MCF 10A (cell line): ENCODE measurements at places on chromosomes 7 and 10.

DNA sequence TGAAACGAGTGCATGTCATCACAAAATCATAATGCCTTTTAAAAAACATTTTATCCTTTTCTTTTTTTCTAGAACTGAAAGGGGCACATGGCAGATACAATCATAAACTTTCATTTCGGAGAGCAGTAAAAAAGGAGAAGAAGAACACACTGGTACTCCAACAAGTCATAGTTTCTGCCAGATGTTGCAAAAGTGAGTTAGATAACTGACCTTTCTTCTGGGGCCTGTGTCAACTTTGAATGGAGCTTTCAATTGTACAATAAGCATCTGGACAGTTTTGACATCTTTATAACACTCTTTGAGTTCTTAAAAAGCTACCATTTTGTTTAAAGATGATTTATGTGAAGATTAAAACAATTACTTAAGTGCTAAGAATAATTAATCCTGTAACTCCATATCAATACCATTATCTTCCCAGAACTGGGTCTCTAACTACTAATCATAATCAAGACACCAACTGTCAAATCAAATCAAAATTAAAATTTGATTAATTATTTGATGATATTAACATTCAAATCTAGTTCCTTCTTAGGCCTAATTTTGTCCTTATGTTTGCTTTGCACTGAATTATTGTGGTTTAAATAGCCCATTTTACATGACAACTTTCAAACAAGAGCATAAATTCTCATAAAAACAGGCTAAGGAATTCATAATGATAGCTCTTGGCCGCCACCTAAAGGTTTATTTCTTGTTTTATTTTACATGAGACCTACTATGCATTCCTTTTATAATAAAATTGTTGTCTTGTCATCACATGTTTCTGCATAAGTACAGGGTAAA, 19.5 kb upstream of the ITGB8 start:
- peak; percentile 64 for DNase-seq

GRCh38 chr7:137950263-137950621, 51.6 kb downstream of the CREB3L2 start:
- no peak for DNase-seq

GRCh38 chr7:31493714-31494181, 20.1 kb upstream of the ITPRID1 start:
- no peak for DNase-seq

DNA sequence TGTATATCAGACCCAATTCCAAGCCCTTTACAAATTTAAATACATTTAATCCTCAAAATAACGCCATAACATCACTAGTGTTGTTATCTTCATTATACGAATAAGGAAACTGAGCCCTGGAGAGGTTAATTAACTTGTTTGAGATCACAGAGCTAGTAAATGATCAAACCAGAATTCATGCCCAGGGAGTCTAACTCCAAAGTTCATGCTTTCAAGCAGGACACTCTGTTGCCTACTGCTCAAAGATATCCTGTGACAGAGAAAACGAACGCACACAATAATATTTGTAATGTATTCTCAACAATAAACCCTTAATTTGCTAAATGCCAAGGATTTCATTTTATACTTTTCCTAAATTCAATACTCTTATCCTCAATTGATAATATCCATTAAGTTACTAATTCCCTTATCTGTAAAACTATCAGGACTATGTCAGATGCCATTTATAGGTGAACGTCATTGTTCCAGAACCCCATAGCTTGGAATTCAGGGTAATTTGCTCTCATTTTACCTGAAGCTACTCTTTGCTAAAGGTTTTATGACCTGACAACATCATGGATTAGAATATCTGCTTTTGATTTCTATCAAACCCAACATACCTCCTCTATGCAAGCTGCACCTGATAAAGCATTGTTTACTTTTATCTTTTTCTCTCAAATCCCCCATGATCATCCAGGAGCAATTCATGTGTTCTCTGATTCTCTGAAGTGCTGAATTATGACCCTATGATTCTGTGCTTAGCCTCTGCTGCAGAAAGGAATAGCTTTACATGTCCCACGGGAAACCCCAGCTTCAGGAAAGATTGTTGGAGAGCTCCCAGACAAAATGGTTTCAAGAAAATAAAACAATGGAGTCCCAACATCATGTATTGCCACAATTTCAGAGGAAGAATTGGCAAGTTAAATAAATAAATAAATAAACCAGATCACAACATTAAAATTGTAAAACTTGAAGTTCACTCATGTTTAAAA, 150.2 kb upstream of the CDK1 start:
- no peak for DNase-seq

- DNase-seq: no peak
These were observed 91.6 kb upstream of the KMT2E start for GRCh38 chr7:104922182-104923009.

- peak; percentile 81 for DNase-seq
These were observed 413.5 kb downstream of the NRG3 start for GRCh38 chr10:82288461-82288881.

DNA sequence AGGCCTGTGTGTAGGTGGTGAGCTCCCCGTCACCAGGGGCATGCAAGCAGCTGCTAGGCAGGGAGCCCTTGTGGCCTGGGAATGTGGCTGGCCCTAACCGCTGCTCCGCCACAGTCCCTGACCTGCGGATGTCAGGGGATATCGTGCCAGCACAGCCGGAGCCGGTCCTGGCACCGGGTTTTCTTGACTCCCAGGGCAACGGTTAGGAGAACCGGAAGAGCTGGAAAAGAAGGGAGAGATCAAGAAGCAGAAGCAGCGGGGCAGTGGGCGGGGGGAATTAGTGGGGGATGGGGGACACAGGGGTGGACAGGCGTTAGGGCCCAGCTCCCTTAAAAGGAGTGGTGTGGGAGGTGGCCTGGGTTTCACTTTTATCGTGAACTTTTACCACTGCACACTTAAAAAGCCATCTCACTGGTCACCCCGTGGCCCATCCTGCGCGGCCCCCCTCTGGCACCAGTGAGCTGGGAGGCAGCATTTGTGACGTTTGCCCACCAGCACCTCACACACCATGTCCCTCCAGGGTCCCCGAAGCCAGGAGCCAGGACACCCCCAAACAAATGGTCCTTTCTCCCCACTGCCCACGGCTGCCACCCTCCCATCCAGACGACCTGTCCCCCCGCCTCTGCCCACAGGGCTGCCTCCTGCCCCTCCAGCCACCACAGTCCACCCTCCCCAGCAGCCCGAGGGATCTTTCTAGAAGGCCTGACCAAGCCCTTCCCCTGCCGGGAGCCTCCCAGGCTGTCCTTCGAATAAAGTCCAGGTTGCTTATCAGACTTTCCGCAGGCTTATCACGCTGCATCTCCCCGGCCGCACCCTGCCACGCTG, 1.8 kb upstream of the MICALL2 start:
- DNase-seq: no peak

GRCh38 chr10:63205421-63205820, 72.3 kb downstream of the NRBF2 start:
- no peak for DNase-seq

DNA sequence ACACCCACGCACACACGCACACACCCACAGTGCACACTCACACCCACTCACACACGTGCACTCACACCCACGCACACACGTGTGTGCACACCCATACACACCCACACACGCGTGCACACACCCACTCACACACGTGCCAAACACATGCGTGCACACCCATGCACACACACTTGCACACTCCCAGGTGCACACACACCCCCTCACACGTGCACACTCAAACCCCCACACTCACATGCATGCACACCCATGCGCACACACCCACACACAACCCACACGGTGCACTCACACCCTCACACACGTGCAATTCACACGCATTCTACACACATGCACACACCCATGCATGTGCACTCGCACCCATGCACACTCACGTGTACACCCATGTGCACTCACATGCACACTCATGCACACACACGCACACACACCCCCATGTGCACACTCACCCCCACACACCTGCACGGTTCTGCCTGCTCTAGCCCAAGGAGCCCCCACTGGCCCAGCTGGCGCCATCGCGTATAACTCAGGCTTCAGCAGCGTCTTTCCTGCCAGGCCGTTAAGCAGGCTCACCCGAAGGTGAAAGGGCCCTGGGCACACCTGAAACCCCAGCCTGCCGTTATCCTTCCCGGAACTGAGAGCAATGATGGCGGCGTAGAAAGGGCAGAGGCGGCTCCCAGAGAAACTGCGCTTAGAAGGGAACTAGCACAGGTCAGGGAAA, 63.9 kb upstream of the PDGFA start:
- DNase-seq: no peak

DNA sequence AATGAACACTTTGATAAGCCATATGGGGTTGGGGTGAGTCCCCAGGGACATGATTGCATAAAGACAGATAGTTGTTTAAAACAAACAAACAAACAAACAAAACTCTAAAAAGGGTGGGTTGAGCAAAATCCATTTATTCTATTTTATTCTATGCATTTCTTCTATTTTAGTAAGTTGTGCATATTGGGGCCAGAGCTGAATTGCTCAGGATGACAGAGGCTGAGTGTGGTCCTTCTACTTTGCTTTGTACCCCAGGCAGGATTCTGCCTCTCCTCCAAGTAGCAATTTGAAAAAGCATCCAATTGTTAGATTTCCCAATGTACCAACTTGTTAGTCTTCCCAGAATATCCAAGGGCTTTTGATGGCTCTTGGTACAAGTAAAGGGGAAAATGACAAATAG, 29.2 kb upstream of the XPNPEP1 start:
- no peak for DNase-seq

DNA sequence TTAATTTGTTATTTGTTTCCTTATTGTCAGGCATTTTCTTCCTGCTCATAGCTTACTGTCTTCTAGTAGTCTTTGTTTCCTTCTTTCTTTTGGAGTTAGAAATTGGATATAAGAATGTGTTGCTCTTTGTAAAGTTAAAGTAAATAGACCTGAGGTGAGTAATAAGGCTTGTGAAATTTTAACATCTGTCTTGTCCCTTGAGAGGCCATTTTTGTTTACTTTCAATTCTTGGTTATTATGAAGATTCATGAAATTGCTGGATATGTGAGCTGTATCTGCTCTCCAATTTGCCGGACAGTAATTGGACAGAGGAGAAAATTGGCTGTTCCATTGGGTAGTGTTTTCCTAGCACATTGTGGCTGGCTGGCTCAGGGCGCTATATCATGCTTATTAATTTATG, 260.7 kb downstream of the EXOC4 start:
- peak; percentile 68 for DNase-seq

GRCh38 chr10:103925591-103925990, 7.6 kb upstream of the STN1 start:
- no peak for DNase-seq

- peak; percentile 76 for DNase-seq
These were observed 124.4 kb downstream of the TACC2 start for GRCh38 chr10:122113161-122113944.

DNA sequence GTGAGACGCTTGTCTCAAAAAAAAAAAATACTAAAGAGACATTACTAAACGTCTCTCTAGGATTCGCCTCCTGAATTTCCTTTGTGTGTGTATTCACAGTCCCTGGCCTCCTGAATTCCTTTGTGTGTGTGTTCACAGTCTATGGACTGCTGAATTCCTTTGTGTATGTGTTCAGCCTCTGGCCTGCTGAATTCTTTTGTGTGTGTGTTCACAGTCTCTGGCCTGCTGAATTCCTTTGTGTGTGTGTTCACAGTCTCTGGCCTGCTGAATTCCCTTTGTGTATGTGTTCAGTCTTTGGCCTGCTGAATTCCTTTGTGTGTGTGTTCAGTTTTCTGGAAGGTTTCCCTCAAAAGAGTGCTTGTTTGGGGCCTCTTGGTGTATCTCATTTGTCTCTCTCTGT, 8.2 kb downstream of the BMS1 start:
- no peak for DNase-seq

- DNase-seq: no peak
These were observed 13.5 kb upstream of the TBX20 start for GRCh38 chr7:35267411-35267810.

GRCh38 chr7:42380401-42380800, 143.4 kb upstream of the GLI3 start:
- no peak for DNase-seq

- no peak for DNase-seq
These were observed 5.3 kb downstream of the CAMK2B start for GRCh38 chr7:44320141-44320540.

DNA sequence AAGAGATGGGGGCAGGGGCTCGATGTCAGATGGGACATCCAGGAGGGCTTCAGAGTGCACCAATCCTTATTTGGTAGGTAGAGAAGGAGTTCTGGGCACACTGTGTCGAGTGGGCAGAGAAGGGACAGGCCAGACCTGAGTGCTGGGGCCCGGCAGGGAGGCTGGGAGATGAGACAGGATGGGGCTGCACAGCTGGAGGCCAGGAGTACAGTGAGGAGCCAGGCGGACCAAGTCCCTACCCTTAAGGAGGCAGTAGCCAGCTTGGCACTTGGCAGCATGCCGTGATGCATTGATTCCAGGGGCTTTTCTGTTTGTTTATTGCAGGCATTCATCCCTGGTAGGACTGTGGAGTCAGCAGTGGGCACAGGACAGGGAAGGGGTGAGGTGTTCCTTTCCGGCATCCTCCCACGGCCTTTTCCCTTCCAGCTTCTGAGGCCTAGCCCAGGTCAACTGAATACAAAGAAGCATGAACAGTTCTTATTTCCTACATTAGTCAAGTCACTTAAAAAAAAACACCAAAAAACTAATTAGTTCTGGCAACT, 168.8 kb upstream of the CDCA7L start:
- DNase-seq: no peak

GRCh38 chr7:155839461-155839860, 27.2 kb upstream of the SHH start:
- no peak for DNase-seq

DNA sequence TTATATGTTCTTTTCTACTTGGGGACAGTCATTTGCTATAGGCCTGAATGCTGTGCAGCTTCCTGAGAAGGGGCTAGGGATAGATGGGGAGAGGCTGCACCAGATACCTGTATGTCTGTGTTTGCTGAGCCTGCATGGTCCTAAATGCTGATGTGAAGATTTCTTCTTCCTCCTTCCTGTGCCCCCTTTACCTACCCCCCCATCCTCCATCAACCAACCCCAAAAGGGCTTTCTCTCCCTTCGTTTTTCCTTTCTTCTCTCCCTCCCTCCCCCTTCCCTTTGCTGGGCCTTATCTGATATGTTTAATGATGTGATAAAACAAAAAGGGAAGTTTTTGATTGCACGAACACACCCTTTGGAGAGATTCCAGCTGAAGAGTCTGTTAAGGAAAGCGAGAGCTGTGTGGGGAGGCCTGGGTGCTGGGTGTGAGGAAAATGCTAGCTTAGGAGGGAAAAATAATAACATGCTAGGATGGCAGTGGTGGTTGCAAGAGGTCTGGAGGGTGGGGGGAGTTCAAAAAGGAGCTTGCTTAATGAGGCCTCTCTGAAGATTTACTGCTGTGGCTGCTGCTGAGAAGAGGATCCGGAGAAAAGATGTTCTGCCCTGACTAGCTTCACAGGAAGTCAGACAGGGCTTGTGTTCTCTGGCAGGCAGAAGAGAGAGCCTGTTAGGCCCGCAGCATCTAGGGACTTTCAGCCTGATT, 101.8 kb downstream of the SAMD9 start:
- DNase-seq: no peak
